ENCODE measurements at places on chromosomes 1 and 21.

GRCh38 chr1:96882096-96882495 lies 160.5 kb downstream of the PTBP2 start:
- no peak for DNase-seq

GRCh38 chr1:52400131-52400530 lies 4.1 kb downstream of the ORC1 start:
- no peak for DNase-seq

DNA sequence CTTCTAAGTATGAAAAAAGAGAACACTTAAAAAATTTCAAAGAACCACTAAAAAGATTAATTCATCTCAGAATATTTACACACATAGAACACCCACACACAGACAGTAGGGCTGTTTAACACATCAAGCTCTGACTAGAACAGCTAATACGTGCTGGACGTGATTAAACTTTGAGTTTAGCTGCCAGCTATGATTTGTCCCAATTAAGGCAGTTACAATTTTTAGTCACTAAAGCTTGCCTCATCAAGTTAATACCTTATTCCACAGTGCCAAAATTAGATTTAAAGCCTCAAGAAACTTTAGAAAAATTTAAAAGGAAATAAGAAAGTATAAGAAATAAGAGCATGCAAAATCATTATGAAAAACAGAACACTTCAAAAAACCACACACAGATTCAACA lies 18.9 kb downstream of the SLC16A1 start:
- DNase-seq: no peak

DNA sequence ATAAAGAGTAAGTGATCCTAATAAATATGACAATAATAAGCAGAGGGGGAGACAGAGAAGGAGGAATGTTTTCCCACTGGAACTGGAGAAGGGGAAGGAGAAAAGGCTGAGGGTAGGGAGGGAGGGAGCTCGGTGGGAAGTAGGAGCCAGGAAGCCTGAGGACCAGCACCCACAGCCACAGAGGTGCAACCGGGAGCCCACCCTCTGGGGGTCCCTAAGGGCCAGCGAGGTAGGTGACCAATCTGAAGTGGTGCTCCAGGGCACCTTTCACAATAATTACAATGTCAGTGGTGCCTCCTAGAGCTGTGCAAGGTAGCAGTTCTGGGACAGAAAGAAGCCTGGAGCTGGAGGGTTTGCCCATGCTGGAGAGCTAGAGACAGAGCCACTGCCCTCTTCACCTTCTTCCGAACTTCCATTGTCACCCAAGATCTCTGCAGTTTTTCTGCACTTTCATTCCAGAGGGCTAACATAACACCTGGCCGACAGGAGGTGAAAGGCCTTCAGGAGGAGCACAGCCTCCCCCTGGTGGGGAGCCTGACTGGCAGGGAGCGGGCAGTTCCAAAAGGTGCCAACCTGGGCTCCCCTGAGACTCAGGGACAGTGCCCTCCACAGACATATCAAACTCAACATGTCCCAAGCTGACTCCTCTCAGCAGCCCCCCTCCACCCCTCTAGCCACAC lies 4.1 kb upstream of the AHCYL1 start:
- no peak for DNase-seq

GRCh38 chr1:110787328-110788071 lies 85.4 kb upstream of the CD53 start:
- DNase-seq: no peak
